ENCODE measurements at places on chromosomes 7 and 10.

DNA sequence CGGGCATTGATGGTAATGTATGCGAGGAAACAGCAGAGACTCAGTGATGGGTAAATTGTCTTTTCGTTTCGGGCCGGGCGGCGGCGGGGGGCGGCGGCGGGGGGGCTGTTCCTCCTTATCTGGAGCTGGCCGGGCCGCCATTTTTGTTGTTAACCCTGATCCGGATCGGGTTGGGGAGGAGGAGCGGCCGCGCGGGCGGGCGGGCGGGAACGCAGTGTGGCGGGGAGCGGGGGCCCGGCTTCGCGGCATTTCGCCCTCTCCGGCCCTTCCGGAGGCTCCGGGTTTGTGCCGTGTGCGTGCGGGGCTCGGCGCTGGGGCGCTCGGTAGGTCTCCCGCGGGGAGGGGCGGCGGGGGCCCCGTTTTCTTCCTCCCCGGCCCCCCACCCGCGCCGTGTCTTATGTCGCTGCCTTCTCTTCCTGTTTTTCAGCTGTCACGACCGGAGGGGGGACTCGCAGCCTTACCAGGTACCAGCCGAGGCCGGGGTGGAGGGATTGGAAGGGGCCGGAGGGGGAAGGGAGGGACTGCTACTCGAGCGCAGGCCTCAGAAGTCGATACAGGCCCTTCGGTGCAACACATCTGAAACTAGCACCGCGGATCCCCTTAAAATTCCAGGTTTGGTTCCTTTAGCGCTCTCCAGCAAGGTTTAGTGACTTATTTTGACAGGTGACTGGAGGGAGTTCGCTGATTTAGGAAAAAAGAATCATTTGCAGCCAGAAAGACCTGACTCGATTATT lies 820 bp downstream of the WAC start:
- DNase-seq, result peak; percentile 46

GRCh38 chr10:99630433-99630832 lies 10.2 kb upstream of the SLC25A28 start:
- DNase-seq, result no peak

DNA sequence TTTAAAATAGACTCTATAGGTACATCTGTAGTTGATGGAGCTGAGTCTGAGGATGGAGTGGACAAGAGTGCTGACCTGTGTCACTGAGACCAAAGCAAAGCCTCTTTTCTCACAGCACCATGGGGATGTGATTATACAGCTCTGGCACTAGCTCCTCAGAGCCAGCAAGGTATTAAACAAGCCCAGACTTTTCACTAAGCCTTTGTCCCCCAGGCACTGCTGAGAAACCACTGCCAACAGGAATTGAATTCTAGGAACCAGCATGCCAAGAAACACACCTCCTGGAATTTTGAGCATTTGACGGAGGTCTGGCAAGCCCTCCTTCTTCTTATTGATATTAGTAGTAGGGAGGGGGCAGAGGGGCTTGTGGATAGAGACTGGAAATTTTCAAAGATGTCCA lies 147.0 kb downstream of the C1GALT1 start:
- no peak for DNase-seq

DNA sequence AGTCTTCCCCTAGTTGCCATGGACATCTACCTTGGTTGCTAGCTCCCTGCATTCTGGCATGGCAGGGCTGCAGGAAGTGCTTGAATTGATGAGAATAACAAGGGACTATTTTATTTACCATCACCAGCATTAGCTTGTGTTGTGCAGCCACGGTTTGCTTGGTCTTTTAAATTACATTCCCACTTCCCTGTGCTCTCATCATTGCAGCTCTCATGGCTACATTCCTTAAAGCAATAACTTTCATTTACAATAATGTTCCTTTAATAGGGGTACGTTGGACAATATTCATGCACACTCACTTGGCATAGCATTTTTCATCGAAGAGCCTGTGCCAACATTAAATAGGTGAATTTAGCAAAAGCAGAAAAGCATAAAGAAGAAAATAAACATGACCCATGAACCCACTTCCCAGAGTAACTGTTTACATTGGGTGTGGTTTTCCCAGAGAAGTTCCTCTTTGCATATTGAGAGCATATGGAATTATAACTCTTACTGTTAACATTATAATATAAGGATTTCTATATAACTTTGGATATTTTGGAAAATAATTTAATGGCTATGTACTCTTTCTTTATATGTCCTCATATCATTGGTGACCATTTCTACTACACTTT lies 113.2 kb upstream of the VWC2 start:
- DNase-seq, result no peak

- no peak for DNase-seq
Measured at GRCh38 chr10:44576702-44577191, 191.8 kb upstream of the CXCL12 start.

GRCh38 chr10:110959379-110960332 lies 40.3 kb downstream of the SHOC2 start:
- DNase-seq, result no peak

- DNase-seq, result no peak
Measured at GRCh38 chr7:150737265-150738055, at the start of gene GIMAP5. Gene GIMAP5 (plus strand): TSS chr7:150737418. CDS start chr7:150740885, 3,467 bp downstream.

GRCh38 chr10:21953585-21954057 lies 49.9 kb downstream of the DNAJC1 start:
- no peak for DNase-seq

DNA sequence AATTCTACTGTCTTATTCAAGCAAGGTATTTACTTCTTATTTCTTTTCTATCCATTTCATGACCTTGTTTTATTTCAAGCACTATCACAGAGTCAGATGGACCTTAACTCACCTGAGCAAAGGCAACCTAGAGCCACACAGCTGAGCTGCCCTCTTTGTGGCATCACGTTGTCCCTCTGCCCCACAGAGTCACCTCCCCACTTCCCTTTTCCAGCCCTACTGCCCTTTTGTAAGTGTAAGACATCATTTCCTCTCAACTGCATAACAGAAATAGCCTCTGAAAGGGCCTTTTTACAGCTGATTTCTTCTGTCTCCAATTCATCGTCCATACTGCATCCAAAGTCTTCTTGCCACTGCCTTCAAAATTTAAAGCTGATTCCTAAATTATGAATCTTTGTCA lies 946.0 kb downstream of the NRG3 start:
- DNase-seq, result no peak

- DNase-seq, result no peak
Measured at GRCh38 chr10:42943025-42943818, 133.6 kb upstream of the RET start.

DNA sequence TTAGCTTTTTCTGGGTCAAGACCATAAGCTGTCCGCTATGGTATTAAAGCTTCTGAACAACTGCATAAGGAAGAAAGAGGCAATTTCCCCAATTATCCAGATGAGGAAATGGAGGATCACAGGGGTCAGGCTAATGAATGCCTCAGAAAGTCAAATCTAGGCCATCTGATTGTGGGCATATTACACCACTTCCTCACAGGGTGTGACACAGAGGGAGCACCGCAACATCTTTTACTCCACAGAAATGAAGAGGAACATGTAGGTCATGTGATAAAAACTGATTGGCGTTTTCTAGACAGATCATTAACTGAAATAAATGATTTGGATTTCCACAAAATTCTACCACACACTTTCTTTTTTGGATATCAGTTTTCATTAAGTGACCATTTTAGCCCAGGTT lies 384.4 kb downstream of the PARD3 start:
- DNase-seq, result no peak

DNA sequence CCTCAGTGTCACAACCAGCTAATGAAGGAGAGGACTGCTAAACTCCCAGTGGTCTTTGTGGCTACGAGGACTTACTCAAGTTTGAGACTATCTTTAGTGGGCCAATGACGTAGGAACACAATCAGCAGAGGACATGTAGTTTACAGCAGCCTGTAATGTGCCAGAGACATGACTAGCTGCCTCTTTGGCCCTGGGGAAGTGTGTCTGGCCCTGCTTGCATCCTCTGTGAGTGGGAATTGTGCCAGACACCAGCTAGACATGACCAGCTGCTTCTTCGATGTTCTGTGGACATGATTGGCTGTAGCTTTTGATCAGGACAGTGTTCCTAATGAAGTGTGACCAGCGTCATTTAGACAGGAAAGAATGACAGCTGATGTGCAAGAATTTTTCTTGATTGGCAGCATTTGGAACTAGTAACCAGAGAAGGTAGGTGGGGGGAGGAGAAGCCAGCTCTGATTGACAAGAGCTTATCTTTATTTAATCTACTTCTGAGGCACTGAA lies 141.7 kb downstream of the AUTS2 start:
- no peak for DNase-seq

- no peak for DNase-seq
Measured at GRCh38 chr7:68217426-68217825, 1220.8 kb downstream of the TYW1 start.

- DNase-seq, result no peak
Measured at GRCh38 chr10:63919575-63920279, 398.5 kb downstream of the REEP3 start.

- DNase-seq, result no peak
Measured at GRCh38 chr7:47817917-47818316, 130.3 kb downstream of the PKD1L1 start.

GRCh38 chr7:139575338-139575680 lies 51.8 kb downstream of the CLEC2L start:
- DNase-seq, result no peak

DNA sequence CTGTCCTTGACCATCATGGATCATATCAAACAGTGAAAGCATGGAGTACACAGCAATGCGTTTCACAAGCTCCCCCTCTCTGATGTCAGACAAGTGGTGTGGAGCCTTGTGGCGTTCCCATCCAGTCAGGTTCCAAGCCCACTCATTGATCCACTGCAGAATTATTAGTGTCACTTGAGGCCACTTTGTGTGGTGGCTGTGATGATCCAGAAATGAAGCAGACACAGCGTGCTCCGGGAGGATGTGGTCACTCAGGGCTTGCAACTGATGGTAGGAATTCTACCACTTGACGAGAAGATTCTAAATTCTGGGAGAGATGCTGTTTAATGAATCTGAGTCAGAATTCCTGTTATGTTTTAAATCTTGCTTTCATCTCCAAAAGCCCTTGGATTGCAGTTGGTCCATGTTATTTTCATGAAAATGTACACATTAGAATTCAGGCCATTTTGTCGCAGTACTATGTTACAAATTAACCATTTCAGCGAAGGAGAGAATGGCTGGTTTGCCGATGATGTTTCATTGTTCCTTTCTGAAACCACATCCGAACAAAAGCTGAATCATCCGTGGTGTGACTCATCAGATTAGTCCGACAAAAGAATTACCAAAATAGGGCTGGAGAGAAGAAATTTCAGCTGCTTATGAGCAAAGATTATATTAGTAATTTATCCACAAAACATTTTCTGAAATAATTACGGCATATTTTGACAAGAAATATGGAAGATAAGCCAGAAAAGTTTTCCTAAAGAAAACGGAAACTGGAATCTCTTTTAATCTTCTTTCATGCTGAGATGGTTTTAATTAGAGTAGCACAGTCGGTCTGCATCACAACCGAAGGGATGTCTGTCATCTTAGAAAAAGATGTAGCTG lies 48.1 kb downstream of the INSYN2A start:
- no peak for DNase-seq

- DNase-seq, result no peak
Measured at GRCh38 chr7:95322396-95322795, 1.9 kb downstream of the PON1 start.

DNA sequence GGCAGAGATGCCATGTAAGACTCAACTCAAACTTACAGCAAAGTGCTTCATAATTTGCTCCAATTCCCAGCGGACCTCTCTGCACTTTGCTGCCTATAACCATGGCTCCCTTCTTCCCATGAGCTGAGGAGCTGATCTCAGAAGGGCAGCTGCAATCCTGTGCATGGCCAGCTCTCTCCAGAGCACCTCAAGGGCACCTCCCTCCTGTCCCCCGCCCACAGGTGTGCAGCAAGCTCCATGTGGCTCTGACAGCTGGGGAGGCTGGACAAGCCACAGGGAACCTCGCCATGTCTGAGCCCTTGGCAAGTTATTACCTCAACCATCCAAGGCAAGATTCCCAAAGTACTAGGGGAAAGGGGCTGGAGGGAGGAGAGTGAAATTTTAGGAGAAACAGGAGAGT lies 61.1 kb upstream of the DDC start:
- DNase-seq, result no peak

GRCh38 chr7:75740846-75741497 lies 2.2 kb upstream of the HIP1 start:
- no peak for DNase-seq

DNA sequence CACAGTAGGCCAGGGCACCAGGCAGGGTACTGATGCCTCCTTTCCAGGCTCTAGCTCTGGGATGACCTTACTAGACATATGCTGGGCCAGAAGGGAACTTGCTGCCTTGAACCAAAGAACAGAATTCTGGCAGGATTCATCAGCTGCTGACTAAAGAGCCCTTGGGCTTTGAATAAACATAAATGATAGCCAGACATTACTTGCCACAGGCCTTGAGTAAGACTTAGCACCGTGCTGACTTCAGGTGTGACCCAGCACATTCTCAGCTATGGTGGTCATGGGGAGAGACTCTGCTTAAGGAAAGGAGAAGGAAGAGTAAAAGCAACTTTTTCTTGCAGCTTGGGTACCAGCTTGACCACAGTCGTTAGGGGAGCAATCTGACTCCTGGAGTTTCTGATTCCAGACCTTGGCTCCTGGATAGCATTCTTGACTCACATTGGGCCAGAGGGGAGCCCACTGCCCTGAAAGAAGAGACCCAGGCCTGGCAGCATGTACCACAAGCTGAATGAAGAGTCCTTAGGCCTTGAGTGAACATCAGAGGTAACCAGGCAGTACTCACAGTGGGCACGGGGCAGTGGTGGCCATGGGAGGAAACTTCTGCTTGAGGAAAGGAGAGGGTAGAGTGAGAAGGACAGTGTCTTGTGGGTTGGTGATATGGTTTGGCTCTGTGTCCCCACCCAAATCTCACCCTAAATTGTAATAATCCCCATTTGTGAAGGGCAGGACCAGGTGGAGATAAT lies 926.1 kb upstream of the SORCS1 start:
- DNase-seq, result no peak

- DNase-seq, result no peak
Measured at GRCh38 chr7:105613611-105614330, 32.5 kb upstream of the EFCAB10 start.

GRCh38 chr10:69209787-69210484 lies 10.2 kb upstream of the HKDC1 start:
- no peak for DNase-seq

GRCh38 chr10:93079663-93080349 lies 6.1 kb downstream of the CYP26A1 start:
- no peak for DNase-seq

DNA sequence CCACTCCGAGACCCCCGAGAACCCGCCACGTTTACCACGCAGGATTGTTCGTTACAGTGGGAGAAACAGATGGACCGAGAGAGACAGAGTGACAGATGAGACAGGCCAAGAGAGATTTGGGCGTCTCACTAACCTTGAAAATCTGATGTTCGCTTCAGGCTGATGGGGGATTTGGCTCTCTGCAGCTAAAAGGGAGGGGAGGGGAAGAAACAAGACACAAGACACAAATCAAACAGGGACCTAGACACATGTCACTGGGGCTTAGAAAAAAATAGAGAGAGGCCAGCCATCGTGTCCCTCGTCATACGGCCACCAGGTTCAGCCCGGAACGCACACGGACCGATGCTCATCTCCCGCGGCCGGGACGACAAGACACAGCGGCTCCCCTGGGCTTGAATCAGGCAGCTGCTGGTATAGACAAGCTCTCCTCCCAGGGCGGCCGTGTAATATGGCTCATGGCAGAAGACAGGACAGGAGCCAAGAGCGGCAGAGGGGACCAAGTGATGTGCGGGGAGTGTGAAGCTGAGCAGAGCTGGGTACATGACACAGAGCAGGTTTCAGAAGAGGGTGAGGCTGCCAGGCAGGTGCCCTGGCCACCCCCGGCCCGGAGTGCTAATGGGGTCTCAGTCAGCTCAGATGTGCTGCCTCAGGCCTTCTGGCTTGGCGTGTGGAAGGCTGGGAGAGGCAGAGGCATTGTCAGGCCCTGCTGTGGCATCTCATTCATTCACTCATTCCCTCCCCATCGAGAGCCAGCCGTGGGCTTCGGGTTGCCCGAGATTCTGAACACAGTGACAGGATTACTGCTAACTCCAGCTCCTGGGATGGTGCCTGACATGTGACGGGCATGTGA lies 88.5 kb upstream of the GNA12 start:
- DNase-seq, result no peak
